NK-92 treated with Interleukin-12 subunit alpha and Interleukin-12 subunit beta, amount 100 ng/mL, for 24 hours (cell line): ENCODE measurements at places on chromosomes 7 and 10.

GRCh38 chr7:49520951-49521350, 252.5 kb upstream of the VWC2 start:
- DNase-seq = no peak

- no peak for DNase-seq
Observed at GRCh38 chr10:126528315-126528835, 140.1 kb upstream of the ADAM12 start.

GRCh38 chr7:915291-916218, 38.9 kb downstream of the ADAP1 start:
- DNase-seq = no peak

DNA sequence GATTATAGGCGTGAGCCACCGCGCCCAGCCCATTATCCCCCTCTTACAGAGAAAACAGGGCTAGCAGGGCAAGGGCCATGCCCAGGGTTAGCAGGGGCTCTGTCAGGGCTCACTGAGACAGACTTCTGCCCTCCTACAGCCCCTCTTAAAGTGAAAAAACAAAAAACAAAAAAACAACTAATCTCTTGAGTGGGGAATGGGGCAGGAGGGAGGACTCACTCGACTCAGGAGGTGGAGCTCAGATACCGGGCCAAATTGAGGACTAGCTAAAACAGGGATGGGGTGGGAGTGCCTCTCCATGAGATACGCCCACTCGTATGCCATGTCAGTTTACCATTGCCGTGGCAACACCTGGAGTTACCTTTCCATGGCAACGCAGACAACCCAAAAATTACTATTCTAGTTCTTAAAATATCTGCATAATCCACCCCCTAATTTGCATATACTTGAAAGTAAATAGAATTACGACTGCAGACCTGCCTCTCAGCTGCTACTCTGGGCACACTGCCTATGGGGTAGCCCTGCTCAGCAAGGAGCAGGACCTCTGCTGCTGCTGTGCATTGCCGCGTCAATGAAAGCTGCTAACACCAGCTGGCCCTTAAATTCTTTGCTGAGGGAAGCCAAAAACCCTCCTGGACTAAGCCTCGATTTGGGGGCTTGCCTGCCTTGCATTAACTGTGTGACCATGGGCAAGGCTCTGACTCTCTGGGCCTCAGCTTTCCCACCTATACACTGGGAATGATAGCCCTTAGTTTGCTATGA, 13.4 kb downstream of the SSC4D start:
- no peak for DNase-seq

DNA sequence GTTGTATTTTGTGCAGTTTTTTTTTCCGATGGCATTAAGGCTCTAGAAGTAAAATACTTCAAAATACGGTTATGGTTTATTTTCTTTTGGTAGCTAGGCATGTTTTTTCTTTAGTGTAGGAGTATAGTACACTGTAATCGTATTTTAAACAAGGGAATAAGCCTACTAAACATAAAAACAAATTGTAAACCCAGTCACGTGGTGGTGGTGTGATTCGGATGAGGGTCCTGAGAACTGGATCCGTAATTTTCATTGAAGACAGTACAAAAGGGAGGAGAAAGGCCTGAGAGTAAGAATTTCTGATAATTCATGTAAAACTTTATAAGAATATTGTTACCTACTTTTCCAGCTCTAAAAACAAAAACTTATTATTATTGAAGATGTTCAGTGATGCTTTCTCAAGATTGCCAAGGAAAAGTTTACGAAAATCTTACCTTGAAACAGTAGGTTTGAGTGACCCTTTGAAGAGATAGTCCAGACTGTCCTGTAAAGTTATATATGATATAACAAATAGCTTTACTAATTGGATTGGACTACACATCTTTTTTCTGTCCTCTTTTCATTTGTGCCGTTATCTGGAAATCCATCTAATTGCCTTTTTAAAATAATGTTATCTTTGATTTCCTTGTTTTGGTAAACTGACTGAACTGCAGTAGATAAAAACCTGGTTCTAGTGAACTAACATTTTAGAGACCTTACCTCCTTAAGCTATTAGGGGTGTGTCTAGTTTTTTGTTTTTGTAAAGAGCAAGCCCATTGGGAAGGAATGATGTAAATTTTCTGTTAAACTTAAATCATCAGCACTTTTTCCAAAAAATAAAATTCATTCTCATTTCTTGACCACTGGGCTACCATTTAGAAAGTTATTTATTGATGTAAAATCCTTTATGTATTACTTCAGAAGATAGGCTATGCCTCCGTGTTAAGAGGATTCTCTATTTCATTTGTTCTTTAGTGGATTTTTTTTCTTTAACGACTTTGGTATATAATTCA, 1.0 kb upstream of the PBLD start:
- DNase-seq = no peak

GRCh38 chr7:120273476-120273975, 551 bp downstream of the KCND2 start:
- no peak for DNase-seq

- DNase-seq = no peak
Observed at GRCh38 chr10:123936426-123936825, 44.8 kb upstream of the CPXM2 start.

GRCh38 chr10:56349611-56350010, 11.4 kb downstream of the ZWINT start:
- no peak for DNase-seq

GRCh38 chr10:7277867-7278266, 133.0 kb downstream of the SFMBT2 start:
- DNase-seq = no peak

GRCh38 chr10:93245147-93245546, 171.5 kb downstream of the CYP26A1 start:
- no peak for DNase-seq
